Psoas muscle (tissue), 8 donors: ENCODE measurements at places on chromosomes 5 and 9.
A peak's percentile ranks its signal among the peaks of the same experiment; 100 is the strongest.

GRCh38 chr9:125654121-125654520 is 52.9 kb downstream of the MAPKAP1 start:
- no peak for DNase-seq

DNA sequence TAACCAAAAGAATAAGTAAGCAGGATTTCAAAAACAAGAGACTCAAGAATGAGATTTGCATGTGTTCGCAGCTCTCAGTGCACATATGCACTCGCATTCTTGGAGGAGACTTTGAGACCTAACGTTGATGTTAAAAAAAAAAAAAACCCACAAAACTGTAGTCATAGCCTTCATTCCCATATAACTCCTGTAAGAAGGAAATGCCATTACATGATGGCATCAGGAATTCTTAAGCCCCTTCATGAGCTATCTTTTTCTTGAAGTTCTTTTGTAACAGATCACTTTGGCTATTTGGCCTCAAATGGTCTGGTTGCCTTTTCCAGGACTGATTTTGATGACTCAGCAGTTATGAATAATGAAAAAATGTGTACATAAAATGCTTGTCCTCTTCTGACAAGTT is 113.8 kb downstream of the ALDH1A1 start:
- DNase-seq = no peak

DNA sequence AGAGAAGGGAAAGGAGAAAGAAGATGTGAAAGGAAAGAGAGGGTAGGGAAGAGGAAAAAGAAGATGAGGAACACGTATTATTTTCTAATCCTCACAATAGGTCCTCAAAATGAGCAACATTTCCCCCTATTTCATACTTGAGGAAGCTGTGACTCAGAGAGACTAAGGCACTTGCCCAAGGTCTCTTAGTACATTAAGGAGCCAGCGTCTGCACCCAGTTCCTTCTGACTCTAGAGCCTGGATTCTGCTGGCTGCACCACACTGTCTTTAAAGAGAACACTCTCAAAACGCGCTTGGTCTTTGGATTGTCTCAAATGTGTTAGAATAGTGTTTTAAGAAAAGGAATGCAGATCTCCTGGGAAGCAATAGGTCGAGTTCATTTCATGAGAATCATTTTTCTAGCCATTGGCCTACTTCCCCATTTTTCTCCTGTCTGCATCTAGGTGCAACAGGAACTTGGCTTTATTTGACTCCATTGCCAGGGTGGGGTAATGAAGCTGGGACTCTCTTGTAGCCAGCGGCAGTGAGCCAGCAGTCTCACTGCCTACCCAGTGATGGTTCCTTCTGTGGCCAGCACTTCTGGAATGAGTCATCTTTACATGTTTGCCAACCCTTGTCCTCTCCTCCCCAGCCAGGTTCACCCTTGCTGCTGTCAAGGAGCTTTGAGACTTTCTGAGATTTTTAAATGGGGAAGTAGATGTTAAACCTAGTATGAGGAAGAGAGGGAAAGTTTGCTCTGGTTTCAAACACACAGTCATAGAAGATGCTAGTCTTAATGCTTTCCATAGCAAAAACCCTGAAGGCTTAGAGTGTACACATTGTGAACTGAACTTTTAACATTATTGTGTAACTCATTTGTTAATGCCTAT is 82.7 kb downstream of the DOCK8 start:
- peak; percentile 48 for DNase-seq

- DNase-seq = peak; percentile 67
Measured at GRCh38 chr9:136851941-136852663, at the start of gene MAMDC4. Gene MAMDC4, plus strand, starts transcription at chr9:136852346. Its CDS starts 71 bp downstream, at chr9:136852417.

DNA sequence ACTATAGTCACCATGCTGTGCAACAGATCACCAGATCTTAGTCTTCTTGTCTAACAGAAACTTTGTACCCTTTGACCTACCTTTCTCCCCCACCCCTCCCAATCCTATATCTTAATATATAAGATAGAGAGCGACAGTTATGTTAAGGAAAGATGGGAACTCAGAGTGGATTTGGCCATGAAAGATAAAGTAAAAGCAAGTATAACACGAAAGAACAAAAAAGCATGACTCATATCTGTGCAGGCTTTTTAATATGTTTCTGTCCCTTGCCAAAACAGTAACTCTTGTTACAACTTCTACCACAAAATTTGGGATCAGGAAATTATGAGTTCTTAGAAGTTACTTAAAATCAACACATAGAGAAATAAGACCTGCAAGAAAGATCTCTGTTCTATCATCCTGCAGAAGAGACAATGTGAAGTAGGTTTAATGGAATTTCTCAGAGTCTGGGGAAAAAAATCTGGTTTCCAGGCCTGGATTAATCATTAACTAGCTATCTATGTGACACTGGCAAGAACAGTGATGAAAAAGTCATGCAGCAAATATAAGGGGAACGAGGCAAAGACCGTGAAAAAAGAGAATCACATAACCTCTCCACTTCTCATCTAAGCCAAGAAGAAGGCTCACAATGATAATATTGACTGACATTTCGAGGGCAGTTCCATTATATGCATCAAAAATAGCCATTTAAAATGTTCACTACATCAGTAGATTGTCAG is 18.6 kb downstream of the BAAT start:
- DNase-seq = no peak

- DNase-seq = no peak
Measured at GRCh38 chr5:124927735-124928134, 181.3 kb upstream of the ZNF608 start.

GRCh38 chr5:36875051-36875789 is 1.3 kb upstream of the NIPBL start:
- DNase-seq = peak; percentile 50
